ENCODE measurements at places on chromosomes 3 and 15.
A peak's percentile ranks its signal among the peaks of the same experiment; 100 is the strongest.

DNA sequence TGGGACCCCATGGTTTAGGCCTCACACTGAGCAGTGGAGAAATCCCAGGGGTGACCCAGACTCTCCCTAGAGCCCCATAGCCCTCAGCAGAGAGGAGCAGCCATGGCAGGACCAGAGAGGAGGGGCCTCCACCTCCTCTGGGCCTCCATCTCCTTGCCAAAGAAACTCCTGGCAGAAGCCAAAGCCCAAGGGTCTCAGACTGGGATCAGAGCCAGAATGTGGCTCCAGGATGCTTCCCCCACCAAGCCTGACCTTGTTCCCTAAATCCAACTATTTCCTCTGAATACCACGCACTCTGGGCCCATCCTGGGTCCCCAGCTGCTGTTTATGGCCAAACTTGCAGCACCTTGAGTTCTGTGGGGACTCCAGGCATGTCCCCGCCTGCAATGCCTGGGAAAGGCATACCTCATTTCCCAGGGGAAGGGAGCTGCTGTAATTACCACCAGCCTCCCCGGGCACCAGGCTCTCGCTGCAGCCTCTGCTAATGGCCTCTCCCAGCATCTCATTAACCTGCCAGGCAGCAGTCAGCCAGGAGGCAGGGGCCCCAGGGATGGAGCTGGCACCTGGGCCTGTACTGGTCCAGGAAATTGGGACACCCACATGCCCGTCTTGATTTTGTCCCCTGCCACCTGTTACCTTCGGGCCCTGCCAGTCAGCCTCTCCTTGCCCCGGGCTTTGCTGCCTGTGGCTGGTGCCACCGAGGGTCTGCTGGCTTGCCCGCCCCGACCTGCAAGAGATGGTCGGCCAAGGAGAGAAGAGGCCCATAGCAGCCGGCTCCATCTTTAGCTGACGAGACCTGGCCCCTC, 4.6 kb downstream of the CCDC9B start:
- DNase-seq = no peak

- peak; percentile 75 for DNase-seq
These were observed 1.9 kb downstream of the XIRP1 start for GRCh38 chr3:39190281-39191025.

DNA sequence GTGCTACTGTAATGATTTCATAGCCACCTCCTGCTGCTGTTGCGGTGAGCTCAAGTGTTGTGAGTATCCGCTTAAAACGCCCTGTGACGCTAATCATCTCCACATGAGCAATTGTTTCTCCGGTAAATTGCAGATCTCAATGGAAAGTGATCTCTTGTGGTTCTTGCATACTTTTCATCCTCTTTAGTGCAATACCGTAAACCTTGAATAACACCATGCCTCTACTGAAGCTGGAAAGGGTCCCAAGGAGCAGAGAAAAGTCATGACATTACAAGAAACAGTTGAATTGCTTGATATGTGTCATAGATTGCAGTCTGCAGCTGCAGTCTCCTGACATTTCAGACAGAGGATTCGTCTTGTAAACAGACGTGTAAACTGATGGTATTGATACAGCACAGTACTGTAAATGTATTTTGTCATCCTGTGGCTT, 6.0 kb upstream of the CEMIP start:
- no peak for DNase-seq

DNA sequence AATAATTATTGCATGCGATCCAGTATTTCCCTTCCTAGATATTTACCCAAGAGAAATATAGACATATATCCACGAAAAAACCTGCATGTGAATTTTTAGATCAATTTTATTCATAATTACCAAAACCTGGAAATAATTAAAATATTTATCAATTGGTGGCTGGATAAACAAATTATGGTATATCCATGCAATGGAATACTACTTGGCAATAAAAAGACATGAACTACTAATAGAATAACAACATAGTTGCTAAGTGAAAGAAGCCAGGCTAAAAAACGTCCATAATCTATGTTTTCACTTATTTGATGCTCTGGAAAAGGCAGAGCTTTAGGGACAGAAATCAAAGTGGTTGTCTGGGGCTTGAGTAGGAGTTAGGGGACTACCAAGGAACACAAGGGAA, 20.7 kb downstream of the TEX9 start:
- DNase-seq = no peak

GRCh38 chr3:39147711-39148434, 5.5 kb downstream of the CSRNP1 start:
- DNase-seq = peak; percentile 47

DNA sequence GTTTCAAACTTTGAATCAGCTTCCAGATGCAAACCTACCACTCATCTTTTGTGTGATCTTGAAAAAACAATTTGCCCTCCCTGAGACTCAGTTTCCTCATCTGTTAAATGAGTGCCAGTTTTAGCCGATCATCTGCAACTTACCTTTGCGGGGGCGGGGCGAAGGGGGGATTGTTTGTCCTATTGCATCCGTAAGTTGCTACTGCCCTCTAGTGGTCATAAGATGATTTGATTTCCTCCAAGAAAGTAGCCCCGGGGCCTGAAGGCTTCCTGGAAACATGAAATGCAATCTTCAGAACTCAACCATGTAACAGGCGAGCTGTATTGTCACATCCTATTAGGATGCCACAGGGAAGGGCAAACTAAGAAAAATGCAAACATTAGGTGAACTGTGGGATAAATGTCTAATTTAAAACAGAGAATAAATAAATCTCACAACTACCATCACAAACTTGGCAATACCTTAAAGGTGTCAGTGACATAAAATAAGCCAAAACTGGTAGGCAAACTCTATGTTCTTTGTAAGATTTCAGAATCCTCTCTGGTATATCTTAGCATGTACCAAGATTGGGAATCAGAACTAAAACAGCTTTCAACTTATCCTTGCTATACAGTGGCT, 63.5 kb upstream of the CLDN18 start:
- peak; percentile 64 for DNase-seq

- no peak for DNase-seq
These were observed 129.8 kb downstream of the MEIS2 start for GRCh38 chr15:36970522-36970921.

DNA sequence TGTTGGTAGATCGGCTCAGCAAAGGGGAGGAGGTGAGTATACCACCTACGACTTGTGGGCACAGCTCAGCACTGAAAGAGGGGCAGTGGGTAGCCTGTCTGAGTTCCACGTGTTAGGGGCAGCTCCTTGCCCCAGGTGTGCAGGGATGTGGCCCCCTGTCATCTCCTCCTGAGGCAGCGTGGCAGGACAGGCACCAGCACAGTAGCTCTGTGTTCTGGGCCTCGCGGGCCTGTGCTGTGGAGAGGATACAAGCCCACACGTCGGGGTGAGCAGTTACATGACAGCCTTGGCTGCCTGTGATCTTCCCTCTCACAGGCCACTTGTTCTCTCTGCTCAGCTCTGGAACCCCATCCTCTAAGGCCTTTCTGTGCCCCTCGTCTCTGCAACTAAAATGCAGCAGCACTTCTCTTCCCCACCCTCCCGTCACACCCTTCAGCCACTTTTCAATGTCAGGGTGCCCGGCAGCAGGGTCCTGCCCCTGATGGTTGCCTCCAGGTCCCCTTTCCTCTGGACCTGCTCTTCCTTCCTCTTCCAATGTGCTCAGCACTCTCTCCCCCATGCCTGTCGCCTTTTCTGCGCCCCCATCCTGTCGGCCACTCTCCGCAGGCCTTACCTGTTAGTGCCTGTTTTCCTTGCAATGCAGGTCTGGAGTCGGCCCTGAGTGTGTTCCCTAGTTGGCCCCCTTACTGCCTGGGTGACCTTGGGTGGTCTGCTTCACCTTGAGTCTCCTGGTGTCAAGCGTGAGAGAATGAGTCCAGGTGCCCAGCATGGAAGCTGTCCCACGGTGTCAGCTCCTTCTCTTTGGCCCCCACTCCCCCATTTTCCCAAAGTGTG, 18.2 kb upstream of the CPNE9 start:
- DNase-seq = no peak

DNA sequence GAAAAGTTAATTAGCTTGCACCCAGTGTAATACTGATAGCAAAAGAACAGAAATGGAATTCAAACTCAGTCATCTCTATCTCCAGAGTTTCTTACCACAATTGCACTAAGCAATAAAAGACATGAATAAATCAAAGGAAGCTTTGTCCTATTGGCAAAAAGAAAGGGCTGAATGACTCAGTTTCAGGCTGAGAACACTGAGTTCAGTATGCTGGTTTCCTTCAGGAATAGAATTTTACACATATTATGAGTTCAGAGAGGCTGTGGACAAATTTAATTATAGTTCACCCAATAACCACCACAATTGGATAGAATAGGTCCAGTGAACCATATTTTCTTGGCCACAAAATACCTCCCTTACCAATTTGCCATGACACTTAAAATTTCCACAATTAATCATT, 249.7 kb downstream of the KCNMB2 start:
- DNase-seq = no peak

- DNase-seq = no peak
These were observed 49.7 kb downstream of the GATM start for GRCh38 chr15:45328663-45329062.

- DNase-seq = no peak
These were observed 10.6 kb upstream of the POLG start for GRCh38 chr15:89345248-89345647.

DNA sequence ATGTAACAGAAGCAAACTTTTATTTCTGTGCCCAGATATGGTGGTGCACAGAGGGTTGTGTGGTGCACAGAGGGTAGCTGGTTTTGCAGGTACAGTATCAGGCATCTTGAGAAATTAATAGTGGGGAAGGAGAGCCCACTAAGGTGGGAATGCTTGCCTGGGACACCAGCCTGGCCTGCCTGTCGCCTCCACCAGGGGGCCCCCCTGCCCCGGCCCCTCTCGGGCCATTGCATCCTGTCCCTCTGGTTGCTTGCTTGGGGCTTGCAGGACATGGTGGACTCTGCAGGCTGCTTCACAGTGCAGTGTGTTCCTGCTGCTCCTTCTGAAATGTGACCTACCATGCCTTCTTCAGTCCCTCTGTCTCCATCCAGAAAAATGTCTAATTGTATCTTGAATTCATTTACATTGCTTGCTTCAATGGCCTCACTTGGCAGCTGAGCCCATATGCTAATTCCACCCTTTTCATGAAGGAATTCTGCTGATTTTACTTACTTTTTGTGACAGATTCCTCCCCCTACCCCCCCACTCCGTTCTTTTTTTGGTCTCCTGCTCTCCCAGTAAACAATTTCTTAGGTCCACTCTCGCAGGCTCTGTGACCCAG, 73.6 kb downstream of the EEFSEC start:
- peak; percentile 13 for DNase-seq

GRCh38 chr3:158918008-158918407, 116.2 kb downstream of the MFSD1 start:
- DNase-seq = peak; percentile 86

- DNase-seq = peak; percentile 25
These were observed 61.1 kb downstream of the ST3GAL6 start for GRCh38 chr3:98824256-98824655.

DNA sequence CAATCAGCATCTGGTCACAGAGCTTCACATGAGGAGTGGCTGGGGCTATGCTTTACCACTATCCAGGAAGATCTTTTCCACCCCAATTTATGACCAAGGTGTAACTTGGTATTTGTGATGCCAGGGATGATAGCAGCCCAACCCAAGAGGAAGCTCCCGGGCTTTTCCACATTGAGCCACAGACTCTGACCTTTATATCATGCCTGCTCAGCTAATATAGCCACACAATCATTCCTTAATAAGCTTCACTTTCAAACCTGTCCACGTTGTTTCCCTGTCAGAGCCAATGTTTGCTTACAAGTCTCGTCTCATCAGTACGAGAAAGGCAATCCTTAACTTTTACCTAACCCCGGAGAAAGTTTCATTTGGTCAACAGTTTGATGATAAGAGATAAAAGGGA, 330.9 kb downstream of the SHQ1 start:
- DNase-seq = no peak

DNA sequence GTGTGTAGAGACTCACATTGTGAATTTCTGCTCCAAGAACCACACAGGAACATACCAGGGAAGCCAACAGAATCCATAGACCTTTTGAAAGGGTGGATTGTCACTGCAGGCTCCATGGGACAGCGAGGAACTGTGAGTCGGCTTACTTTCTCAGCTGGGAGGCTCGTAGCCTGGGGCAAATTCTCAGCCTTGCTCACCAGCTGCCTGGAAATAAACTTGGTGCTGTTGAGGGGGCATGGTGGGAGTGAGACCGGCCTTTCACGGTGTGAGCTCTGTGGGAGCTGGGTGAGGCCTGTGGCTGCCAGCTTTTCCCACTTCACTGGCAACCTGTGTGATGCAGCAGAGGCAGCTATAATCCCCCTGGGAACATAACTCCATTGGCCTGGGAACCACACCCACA, 146.6 kb upstream of the P2RY1 start:
- DNase-seq = no peak

DNA sequence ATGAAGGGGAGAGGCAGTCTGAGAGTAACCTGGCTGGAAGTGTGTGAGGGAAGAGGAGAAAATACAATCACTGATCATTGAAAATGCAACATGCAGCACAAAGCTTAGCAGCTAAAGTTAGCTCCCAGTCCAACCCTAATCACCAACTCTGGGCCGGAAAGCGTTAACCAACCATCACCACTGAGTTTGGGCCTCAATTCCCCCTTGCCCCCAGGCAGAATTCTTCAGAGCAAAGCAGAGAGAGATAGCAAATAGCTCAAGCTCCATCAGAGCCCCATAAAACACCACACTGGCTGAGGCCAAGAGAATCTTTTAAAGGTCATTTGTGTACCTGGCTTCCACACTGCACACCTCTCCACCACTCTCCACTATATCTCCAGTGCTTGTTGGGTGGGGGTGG, 16.2 kb upstream of the PDIA5 start:
- DNase-seq = no peak

DNA sequence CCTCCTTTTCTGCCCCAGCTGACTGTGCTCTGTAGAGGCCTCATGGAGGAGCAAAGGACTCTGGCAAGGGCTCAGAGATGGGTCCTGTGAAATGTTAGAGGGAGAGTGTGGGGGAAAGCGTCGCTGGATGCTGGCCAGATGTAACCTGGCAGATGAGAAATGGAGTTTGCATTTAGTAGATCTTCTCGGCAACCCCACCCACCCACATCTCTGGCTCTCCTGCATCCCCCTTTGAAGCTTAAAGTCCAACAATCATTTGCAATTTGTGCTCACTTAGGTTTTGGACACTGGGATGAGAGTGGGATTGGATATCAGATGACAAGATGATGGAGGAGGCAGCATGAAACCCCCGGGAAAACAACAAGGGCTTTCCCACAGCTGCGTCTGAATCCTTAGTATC, 523.6 kb upstream of the MCTP2 start:
- no peak for DNase-seq

GRCh38 chr3:67093305-67093704, 95.2 kb downstream of the KBTBD8 start:
- no peak for DNase-seq

- no peak for DNase-seq
These were observed 93.8 kb upstream of the UBE2E1 start for GRCh38 chr3:23711916-23712494.

GRCh38 chr3:134002306-134002705, 27.4 kb downstream of the SLCO2A1 start:
- peak; percentile 36 for DNase-seq

DNA sequence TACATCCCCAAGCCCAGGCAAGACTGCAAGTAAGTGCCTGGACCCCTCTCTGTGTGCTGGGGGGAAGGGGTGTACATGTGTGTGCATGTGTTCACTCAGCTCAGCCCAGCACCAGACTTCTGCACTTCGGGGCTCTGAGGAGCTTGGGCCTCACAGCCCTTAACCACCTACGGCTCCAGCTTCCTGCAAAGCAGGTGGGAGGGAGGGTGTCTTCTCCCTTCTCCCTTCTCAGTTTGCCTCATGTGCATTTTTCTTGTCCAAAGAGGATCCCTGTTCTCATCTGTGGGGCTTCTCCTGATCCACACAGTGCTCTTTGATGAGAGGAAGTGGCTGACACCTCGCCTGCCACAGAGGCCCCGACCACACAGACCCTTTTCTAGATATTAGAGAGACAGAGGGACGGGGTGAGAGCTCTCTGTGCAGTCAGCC, 69.3 kb downstream of the MESD start:
- DNase-seq = no peak

GRCh38 chr15:47716516-47716915, 789 bp upstream of the SEMA6D start:
- DNase-seq = no peak
